Left colon (tissue), 2 donors: ENCODE measurements at places on chromosomes 12 and 14. TPM values are rescaled to one million over a fixed set of nuclear protein-coding genes. Genes with fewer than 3 reads are reported as not detected.

JKAMP gene
- 33.6 TPM for total RNA-seq

GLIPR1L1 gene
- total RNA-seq: not detected

DCN gene
- total RNA-seq: 145 TPM

SCNN1A gene
- 289 TPM for total RNA-seq

DCP1B gene
- 10.9 TPM for total RNA-seq
